ENCODE measurements at places on chromosomes 5 and 9.

- no peak for DNase-seq
These were observed 129.1 kb upstream of the PIK3R1 start for GRCh38 chr5:68086439-68086838.

DNA sequence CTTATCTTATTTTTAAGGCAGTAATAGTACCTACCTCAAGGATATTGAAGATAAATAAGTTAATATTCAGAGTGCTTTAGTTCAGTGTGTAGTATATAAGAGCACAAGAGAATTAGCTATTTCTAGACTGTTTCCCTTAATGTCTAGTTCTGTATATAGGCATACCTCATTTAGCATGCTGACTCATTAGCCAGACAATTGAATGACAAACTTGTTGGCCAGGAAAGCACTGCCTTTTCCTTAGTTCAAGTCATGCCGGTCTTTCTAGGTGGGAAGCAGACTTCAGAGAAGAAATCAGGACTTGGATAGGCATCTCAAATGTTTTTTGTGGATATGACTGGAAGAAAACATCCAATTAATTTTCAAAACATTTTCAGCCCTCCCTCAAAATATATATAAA, 3.2 kb upstream of the FBXO4 start:
- no peak for DNase-seq

- DNase-seq = no peak
These were observed 1.7 kb upstream of the FAM163B start for GRCh38 chr9:133610845-133611244.

GRCh38 chr9:131104016-131104740, 7.8 kb downstream of the AIF1L start:
- DNase-seq = no peak

- no peak for DNase-seq
These were observed 1262.2 kb downstream of the EFNA5 start for GRCh38 chr5:106408570-106408969.

- DNase-seq = no peak
These were observed 70.9 kb downstream of the TEX10 start for GRCh38 chr9:100281676-100282387.

GRCh38 chr5:115962239-115962564, at the start of gene LVRN:
Gene LVRN, plus strand, starts transcription at chr5:115962475. Its CDS starts 143 bp downstream, at chr5:115962618.
- no peak for DNase-seq

- no peak for DNase-seq
These were observed 134.4 kb downstream of the ERCC6L2 start for GRCh38 chr9:96009690-96010472.

DNA sequence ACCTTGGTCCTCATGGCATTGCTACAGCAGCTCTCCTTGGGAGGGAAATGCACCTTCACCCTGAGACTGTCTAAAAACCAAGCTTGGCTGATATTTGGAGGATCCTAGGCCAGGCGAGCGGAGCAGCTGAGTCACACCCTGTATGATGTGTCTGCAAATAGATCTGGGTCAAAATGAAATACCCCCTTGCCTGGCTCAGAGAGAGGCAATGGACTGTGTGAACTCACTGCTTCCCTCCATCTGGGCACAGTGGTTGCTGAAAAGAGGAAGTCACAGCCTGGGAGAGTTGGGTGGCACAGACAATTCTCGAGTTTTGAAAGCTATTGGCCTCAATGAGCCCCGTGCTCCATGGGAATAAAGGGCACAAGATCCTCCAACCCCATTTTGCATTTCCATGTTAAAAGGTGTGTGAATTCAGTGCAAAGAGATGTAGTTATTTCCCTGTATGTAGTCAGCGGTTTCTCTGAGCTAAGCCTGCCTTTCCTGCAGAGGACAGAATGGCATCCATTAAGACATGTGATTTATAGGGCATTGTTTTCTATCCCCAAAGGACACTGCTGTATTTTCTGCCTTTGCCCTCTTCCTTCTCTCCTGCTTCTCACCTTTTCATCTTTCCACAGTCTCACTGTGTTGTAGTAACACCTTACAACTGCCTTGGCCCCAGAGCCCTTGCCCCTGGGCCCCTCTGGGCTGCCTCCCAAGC, 177.2 kb downstream of the GADD45G start:
- no peak for DNase-seq

GRCh38 chr5:468401-468800, 25.4 kb downstream of the EXOC3 start:
- no peak for DNase-seq

GRCh38 chr5:65774346-65774745, 52.3 kb downstream of the NLN start:
- DNase-seq = no peak

DNA sequence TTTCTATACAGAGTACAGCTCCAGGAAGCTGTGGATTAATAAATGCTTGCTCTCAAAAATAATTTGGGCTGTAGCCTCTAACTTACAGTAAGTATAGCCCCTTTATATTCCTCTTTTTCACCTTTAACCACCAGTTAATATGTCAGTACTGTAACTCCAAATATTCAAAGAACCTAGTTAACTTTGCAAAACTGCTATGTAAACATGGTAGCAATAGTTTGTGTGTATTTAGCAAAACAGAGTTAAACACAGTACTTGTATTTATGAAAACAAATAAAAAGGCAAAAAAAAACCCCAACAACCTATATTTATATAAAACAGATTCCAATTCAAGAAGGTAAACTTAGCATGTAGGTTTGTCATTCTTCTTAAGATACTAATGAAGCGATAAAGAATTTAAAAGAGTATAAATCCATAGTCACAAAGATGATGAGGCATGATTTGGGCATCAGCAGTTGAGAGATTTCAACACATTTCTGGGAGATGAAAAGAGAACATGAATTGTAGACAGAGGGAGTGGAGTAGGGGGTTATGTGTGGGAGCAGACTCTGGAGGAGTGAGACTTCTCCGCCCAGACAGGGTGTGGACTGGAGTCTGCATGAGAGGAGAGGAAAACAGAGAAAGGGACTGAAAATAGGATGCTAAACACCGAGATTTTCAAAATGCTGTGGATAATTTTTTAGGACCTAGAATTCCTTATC, 47.0 kb upstream of the F2RL1 start:
- DNase-seq = no peak

GRCh38 chr9:97990259-97990658, 7.1 kb downstream of the ANP32B start:
- no peak for DNase-seq

DNA sequence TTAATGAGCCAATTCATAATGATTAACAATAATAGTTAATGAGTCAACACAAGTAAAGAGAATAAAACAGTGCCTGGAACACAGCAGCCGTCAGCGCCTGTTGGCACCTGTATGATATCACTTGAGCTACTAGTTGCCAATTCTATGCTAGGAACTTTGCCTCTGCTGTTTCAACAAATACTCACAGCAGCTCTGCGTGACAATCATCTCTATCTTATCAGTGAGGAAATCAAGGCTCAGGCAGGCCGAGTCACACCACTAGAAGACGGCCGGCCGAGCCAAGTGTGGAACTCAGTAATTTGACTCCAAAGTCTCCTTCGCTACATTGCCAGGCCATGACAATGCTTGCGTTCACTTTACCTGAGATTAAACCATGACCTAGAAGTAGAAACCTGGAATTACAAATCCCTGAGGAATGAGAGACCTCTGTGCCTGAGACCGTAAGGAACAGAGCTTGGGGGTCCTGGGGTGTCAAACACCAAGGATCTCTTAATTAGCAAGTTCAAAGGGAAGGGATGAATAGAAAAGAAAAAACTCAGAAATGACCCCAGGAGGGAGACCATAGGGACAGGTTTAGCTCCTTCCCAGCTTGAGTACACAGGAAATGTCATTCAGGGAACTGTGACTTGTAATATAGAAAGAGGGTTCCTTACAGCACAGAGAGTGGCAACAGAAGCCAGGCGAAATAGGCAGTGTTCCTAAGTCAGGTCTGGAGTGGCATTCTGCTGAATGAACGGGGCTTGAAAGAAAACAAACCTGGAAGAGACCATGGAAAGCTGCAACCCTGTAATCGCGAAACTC, 109.1 kb downstream of the SUSD1 start:
- no peak for DNase-seq

DNA sequence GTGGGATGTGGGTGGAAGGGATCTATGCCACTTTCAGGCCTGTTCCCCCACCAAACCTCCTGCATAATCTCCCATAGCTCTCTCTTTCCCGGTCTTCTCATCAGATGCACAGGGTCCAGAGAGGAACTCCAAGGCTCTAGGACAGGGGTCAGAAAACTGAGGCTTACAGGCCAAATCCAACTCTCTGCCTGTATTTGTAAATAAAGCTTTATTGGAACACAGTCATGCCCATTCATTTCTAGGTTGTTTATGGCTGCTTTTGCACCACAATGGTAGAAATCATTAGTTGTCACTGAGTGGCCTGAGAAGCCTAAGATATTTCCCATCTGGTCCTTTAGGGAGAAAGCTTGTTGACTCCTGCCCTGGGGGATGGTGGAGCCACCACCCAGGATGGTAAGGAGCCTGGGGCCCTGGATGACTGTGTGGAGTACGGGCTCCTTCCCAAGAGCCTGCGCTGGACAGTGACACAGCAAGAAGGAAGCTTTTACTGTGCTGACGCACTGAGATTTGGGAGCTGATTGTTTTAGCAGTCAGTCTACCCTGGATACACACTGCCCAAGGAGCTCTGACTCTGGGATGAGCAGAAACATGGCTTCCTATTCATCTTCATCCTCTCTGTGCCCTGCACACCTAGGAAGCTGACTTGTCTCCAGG, 64.0 kb upstream of the RAPGEF1 start:
- no peak for DNase-seq

GRCh38 chr9:106649664-106650063, 213.3 kb upstream of the ZNF462 start:
- no peak for DNase-seq

- no peak for DNase-seq
These were observed 24.5 kb downstream of the PCSK5 start for GRCh38 chr9:75914883-75915452.

GRCh38 chr5:135430135-135430437, 17.1 kb downstream of the DCANP1 start:
- no peak for DNase-seq

DNA sequence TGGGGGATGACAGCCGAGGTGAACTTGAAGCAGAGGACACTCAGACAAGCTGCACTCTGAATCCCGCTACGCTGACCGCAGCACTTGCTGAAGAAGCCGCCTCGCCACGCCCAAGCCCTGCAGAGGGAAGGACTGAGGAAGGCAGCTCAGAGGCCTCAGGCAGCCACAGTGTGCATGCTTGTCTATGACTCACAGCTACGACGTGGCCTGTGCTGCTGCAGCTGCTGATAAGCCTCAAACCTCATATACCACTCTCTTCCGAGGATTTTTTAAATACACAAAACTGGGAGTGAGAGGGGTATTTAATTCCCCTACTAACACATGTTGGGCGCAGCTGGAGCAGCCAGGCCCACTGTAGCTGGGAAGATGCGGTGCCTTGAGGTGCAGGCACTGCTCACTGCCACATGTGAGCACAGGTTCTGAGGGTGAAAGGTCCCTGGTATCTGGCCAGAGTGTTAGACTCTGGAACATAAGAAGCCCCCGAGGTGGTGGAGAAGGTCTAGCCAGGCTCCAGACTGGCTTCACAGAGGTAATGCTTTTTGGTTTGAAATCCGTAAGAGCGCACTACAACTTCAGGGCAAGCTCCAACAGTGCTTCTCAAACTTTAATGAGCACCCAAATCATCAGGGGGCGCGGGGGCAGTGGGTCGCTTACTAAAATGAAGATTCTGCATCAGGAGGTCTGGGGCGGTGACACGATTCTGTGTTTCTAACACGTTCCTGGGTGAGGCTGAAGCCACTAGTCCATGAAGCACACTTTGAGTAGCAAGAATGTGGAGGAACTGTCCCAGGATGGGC, 196.8 kb downstream of the AUH start:
- DNase-seq = peak; percentile 52
